ENCODE measurements at places on chromosomes 1 and 21.

GRCh38 chr1:92721886-92722285 is 63.0 kb downstream of the EVI5 start:
- DNase-seq: no peak

- DNase-seq: no peak
Observed at GRCh38 chr1:207333009-207333600, 11.6 kb downstream of the CD55 start.

DNA sequence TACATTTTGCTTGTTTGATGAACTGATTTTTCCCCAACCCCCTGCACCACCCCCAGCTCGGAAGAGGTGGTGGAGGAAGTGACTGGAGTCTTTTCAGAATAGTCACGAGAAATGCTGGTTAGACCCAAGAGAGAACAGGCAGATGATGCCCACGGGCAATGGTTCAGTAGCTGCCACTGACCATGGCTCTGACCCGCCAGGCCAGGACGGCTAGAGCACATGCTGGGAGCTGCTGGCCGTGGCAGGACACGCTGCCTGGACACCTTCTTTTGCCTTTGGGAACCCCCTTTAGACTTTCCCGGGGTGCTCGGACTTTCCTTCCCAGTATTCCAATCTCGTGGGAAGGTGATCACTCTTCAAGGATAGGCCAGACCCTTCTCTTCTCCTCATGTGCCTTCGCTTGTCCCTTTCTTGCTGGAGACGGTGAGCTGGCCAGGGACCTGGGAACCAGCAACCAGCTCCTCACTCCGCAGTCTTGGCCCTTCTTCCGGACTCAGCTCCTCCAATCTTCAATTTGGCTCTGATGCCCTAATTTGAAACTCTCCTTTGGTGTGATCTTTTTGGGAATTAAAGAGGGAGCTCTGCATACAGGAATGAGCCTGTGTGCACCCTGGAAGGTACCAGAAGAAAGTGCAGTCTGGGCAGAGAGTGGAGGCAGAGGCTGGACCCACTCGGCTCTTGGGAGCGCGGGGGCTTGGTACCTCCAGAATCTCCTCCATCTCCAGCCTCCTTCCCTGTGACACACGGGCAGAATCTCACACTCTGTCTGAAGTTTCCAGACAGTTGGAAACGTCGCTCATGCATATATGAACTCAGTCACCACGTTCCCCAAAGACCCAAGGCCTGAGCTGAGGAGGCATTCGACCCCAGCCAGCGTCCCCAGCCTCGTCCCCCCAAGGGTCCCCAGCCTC is 4.0 kb upstream of the PDE9A start:
- DNase-seq: no peak

GRCh38 chr1:192489748-192490147 is 85.8 kb upstream of the RGS1 start:
- DNase-seq: no peak

- no peak for DNase-seq
Observed at GRCh38 chr1:2802421-2802961, 998 bp upstream of the TTC34 start.

GRCh38 chr1:158124034-158124433 is 56.7 kb upstream of the CD1D start:
- DNase-seq: no peak

DNA sequence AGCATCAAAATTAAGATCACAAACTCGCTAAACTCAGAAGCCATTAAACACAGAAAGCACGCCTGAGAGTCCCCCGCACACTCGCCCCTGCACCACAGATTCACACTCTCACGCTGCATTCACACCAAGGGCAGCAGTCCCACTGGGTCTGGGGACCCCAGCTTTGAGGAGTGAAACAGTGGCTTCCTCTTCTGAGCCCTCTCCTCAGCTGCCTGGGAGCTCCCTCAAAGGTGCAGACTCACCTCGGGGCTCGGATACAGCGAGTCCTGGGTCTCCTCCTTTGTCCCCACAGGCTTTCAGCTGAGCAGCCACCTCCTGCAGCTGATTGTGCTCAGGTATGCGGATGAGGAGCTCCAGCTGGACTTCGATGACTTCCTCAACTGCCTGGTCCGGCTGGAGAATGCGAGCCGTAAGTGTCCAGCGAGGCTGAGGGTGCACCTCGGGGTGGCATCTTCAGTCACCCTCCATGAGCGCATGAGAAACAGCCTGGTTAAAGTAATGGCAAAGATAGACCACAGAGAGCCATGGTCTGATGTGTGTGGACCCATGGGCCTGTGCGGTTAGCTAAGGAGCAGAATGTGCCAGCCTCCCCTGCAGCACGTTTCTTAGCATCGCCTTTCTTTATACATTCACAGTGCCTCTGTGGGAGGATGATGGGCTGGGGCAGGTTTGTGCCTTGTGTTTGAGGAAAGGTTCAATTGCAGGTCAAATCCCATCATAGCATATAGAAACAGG is 47.9 kb downstream of the CAPN9 start:
- no peak for DNase-seq

DNA sequence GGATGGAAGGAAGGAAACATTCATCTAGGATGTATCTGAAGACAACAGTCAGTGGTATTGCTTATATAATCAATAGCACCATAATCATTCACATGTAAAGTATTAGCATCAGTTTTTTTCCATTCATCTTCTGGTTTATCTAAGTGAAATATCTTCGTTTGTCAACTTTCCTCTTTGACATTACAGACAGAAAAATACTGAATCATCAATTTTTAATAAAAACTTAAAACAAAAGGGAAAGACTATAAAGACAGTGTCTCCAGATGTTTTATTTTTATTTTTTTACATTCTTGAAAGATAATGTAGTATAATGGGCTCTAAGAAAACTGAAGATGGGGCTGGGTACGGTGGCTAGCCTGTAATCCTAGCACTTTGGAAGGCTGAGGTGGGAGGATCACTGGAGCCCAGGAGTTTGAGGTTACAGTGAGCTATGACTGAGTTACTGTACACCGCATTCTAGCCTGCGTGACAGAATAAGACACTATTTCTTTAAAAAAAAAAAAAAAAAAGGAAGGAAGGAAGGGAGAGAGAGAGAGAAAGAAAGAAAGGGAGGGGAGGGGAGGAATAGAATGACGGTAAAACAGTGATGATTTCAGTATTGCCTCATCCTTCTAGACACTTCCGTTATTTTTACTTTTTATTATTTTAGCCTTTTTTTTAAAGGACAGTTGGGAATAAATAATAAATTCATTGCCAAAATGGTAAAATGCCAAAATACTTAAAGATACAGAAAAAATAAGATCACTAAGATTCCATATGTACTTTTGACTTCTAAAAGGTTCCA is 89.5 kb downstream of the NRIP1 start:
- DNase-seq: no peak

- no peak for DNase-seq
Observed at GRCh38 chr21:39843483-39843882, 23.8 kb upstream of the PCP4 start.

DNA sequence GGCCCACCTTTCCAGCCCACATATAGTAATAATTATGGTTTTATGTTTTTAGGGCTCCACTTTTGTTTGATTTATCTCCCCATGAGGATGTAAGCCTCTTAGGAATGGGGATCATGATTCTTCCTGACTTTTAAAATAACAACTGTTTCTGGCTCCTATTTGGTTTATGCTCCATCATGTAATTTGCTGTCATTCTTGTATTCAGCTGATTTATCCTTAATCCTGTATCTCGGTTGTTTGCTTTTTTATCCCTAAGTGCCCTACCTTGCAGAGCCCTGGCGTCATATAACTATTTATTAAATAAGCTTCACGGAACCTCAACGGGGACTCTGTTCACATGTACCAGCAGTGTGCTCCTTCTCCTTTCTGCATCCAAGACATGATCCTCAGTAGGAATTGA is 70.7 kb downstream of the RYR2 start:
- no peak for DNase-seq

- no peak for DNase-seq
Observed at GRCh38 chr1:217027403-217028080, 304.3 kb upstream of the ESRRG start.

DNA sequence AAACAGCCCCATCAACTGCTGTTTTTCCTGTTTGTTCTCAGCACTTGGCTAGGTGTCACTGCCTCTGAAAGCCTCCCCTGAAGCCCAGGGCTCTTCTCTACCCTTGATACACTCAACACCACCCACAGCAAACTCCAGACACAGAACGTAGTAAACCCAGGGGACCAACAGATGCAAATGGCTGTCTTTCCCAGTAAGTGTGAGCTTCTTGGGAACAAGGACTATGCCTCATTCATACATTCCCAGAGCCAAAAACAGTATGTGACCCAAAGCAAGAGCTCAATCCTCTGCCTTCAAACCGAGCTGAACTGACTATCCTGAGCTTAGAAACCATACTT is 4.4 kb downstream of the LBR start:
- no peak for DNase-seq

GRCh38 chr1:119391749-119392148 is 23.2 kb downstream of the HAO2 start:
- DNase-seq: no peak

DNA sequence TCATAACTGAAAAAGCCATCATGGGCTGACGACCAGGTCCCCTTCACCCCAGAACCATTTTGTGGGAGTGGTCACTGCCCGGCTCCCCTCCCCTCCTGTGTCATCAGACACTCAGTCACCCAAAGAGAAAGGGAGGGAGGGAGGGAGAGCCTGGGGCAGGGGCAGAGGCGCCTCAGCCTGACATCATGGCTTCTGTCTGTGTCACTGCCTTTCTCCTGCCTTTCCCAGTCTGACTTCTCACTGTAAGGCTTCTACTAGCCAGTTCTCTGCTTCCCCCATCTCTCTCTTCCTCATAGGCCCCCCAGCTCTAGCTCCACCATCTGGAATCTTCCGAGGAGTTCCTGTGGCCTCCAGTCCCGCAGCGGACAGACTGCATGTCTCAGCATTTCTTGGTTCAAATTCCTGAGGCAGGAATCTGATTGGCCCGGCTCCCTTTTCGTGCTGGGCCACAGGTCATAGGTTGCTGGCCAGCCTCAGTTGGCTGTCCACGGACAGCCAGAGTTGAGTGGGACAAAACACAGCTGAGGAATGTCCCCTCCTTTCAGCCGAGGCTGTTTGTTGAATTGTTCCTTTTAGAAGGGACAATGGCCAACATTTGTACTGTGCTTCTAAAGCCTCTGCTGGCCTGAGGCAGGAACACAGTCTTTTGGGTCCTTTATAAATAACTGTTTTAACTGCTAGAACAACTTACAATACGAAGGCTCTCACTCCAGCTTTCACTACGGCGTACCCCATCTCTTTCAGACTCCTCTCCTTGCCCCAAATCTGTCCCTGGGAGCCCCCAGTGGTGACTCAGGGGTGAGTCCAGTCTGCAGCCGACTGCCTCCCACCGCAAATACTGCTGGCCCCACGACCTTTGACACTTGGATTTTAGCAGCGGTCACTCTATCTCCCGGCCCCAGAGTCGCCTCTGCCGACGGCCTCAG is 18.7 kb upstream of the KANK4 start:
- DNase-seq: no peak

GRCh38 chr1:207754974-207755700 is 3.3 kb downstream of the CD46 start:
- no peak for DNase-seq

DNA sequence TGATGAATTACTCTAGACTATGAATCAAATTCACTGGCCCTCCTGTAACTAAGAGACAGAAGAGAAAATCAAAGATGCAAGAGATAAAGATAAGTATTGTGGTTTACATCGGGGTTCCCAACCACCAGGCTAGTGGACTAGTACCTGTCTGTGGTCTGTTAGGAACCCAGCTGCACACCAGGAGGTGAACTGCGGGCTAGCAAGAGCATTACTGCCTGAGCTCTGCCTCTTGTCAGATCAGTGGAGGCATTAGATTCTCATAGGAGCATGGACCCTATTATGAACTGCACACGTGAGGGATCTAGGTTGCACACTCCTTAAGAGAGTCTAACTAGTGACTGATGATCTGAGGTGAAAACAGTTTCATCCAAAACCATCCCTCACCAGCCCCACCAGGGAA is 58.9 kb upstream of the DUSP10 start:
- peak; percentile 60 for DNase-seq

- DNase-seq: no peak
Observed at GRCh38 chr1:119007670-119008482, 19.7 kb upstream of the TBX15 start.

DNA sequence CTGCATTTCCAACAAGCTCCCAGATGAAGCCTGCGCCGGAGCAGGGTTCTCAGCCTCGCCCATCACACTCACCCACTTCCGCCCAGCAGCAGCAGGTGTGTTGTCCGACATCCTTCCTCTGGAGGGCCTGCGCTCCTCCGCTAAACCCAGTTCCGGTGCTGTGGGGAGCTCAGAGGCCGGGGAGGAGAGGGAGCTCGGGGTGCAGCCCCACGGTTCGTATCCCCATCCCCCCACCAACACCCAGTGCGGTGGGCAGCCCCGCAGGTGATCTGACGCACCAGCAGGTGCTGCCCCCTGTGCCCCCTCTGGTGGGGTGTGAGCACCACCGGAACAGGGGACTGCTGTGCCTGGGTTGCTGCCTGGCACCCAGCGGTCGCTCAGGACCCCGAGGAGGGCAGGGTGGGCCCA is 3.4 kb upstream of the PEX10 start:
- peak; percentile 48 for DNase-seq

GRCh38 chr1:10665930-10666850 is 130.3 kb downstream of the CASZ1 start:
- no peak for DNase-seq

DNA sequence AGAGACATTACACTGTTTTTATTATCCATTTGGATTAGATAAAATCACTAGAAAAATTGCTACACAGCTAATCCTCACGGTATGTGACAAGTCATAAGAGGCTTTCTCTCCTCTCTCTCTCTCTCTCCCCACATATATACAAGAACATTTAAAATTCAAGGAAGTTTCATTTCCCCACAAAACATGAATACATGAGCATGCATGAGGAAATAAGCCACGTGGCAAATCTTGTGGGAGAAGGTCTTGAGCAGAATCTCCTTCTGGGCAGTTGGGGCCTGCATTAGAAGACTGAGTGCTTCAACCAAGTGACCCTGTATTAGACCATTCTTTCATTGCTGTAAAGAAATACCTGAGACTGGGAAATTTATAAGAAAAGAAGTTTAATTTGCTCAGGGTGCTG is 1313.1 kb downstream of the MRPL39 start:
- DNase-seq: no peak

- DNase-seq: no peak
Observed at GRCh38 chr1:30699762-30700161, 23.6 kb downstream of the MATN1 start.

DNA sequence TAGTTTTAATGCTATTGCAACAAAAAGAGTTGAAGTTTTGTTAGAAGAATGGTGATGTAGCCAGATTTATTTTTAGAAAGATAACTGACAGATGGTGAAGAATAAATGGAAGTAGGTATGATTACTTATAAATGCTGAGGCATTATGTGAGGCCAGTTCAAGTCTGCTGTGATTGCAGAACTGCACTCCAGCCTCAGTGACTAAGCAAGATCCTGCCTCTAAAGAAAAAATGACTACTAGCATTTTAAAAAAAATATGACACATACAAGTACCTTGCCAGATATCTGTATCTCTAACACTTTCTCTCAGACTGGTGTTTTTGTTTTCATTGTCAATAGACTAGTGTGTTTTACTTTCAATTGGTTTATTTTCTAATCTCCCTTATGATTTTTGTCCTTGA is 1242.4 kb upstream of the ADGRL4 start:
- DNase-seq: no peak
